ENCODE measurements at places on chromosomes 1 and 21.

GRCh38 chr1:175758601-175759000, 15.2 kb upstream of the TNR start:
- DNase-seq, result no peak

- no peak for DNase-seq
These were observed 165.9 kb downstream of the PTBP2 start for GRCh38 chr1:96887501-96887900.

DNA sequence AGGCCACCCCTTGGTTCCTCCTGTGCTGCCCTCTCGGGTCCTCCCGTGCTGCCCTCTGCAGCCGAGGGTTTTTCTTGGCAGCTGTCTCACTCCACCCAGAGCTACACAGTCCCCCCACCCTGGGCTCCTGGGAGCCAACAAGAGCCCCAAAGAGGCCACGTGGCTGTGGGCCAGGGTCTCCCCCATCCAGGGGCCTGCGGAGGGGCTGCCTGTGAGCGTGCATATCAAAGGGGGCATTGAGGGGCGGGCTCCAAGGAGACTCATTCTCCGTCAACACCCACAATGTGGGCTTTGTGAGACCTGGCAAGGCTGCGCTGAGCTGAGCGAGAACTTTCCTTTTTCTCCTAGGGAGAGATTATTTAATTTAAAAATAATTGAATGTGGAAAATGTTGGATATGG, 108.7 kb upstream of the ARHGEF16 start:
- no peak for DNase-seq

DNA sequence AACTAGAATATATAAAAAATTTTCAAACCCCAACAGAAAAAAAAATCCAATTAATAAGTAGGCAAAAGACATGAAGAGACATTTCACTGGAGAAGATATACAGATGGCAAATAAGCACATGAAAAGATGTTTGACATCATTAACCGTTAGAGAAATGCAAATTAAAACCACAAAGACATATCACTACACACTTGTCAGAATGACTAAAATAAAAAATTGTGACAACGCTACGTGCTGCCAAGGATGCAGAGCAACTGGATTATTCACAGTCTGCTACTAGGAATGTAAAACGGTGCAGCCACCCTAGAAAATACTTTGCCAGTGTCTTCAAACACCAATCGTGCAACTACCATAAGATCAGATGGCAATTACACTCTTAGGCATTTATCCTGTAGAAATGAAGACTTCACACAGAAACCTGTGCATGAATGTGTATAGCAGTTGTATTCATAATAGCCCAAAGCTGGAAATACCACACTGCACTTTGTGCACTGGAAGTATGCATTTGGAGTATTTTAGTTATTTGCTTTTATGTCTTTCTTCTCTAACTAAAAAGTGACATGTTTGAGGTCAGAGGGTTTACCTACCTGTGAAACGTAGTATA, 75.3 kb upstream of the PALMD start:
- no peak for DNase-seq

GRCh38 chr1:118100686-118101514, 84.1 kb downstream of the SPAG17 start:
- no peak for DNase-seq

GRCh38 chr1:155268630-155269029, 4.7 kb downstream of the CLK2 start:
- no peak for DNase-seq

DNA sequence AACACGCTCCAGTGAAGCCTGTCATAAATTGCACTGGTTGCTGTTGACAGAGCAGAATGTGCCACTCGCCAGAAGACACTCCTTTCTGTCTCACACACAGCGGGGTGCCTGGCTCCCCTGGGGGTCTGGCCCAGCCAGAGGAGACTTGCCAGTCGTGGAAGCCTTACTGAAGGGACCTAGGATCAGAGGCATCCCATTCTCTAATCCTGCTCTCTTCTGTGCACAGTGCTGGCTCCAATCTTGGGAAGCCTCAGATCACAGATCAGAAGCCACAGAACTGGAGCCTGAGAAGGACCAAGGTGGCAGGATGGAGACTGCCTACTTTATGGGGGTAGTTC, 1.4 kb downstream of the SLC9A1 start:
- no peak for DNase-seq

GRCh38 chr1:201009962-201010645, 13.4 kb downstream of the KIF21B start:
- DNase-seq, result no peak

DNA sequence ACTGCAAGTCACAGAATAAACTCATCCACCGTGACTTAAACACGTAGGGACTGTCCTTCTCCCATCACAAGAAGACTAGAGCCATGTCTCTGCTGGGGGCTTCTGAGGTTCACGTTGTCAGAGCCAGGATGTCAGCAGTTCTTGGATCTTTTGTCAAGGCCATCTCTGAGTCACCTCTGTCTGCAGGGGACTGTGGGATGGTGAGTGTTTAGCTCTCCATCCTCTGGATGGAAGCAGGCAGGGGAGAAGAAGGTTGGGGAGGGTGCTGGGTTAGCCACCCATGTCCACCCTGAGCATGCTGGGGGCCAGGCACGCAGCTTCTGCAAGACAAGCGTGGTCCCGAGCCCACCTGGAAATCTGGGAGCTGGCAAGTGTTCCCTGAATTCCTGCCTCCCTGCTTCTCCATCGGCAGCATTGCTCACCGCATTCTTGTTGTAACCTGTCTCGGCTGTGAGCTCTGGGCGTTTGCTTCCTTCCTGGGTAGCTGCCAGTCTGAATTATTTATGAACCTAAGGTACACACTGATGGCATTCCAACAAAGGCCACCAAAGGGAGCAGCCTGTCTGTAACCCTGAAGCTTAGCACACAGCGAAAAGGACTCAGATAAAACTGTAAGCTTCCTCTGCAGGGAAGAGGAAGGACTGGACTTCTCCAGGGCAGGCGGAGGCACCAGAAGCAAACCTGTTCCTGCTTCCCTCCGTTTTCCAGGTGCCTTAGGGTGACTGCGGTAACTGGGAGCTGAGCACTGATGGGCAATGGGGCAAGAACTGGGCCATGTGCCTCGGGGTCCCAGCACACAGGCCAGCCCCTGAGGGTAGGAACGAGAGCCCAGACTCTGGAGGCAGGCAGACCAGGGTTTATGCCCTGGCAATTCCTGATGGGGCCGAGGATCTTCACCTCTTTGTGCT, 88.6 kb downstream of the RIPK4 start:
- DNase-seq, result no peak

DNA sequence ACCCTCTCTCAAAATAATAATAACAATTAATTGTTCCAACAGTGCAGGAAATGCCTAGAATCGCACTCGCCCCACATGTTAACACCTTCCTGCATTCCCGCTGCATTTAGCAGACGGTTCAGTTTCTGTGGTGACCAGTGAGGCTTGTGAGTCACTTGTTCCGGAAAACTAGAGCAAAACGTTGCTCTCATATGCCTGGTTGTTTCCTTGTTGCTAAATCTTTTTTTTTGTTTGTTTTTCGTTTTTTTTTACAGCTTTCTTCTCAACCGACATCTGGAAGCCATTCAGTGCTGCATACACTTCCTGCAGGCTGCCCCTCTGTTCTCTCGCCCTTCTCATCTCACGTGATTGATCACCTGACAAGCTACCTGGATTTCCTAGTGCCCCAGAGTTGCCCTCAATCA, 56.9 kb upstream of the TMPRSS2 start:
- DNase-seq, result no peak

- DNase-seq, result no peak
These were observed 205.5 kb downstream of the GPATCH2 start for GRCh38 chr1:217425422-217425821.

DNA sequence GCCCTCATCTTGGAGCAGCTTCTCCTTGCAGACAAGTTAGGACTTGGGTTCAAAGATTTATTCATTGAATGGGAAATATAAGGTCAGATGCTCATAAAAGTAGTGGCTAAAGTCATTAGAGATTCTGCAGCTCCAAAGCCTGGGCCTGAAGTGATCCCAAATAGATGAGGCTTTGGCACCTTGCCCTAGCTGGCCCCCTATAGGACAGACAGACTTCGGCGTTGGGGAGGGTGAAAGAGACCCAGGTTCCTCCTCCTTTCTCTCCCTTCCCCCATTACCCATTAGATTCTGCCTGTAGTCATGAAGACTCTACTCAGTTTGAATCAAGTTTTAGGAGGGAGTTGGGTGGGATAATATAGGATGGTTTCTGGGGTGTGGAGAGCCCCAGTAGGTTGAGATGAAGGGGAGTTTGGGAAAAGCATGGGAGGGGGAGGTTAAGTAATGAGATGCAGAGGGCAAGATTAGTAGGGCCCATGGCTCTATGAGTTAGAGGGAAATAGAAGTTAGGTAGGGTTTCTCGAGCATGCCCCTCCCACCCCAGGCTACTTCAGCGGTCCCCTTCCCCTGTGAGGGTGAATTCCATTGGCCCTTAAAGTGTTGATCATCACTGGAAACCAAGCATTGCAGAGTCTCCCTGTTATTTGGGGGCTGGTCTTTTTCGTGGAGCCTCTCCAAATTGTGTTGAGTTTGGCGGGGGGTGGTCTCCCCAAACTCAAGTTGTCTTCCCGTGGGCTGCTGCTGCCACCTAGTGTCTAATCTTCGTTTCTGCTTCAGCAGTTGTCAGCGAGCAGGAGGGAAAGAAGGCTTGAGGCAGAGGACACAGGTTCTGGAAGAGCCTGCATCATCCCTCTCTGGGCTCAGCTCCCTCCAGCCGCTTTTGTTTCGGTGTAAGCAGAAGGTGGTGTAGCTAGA, 2.1 kb upstream of the AHDC1 start:
- peak; percentile 19 for DNase-seq

- no peak for DNase-seq
These were observed 3.1 kb downstream of the ACAP3 start for GRCh38 chr1:1304331-1305299.

DNA sequence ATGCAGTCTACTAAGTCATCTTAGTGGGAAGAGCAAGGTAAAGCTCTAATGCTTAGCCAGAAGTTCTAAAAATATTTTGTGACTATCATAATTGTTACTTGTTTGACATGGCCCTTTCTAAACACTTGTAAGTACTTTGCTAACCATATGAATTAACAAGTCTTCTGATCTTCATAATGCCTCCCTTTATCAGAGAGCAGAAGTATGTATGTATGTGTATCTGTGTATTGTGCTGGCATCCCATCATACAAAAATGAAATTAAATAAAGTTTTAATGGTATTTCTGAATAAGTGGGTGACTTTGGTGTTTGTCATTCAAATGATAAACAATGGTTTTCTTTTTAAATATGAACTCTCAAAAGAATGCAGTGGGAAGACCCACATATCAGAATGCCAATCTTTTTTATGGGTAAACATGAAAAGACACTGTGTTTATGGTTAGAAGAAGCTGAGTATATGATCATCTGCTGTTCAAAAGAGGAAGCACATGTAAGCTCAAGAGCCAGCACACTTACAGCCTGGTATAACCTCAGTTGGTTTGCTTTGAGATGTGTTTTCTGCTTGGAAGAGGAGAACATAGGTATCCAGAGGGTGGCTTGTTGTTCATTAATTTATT, 159.6 kb downstream of the CLEC20A start:
- no peak for DNase-seq

GRCh38 chr1:37123276-37124115, 89.2 kb upstream of the GRIK3 start:
- no peak for DNase-seq

DNA sequence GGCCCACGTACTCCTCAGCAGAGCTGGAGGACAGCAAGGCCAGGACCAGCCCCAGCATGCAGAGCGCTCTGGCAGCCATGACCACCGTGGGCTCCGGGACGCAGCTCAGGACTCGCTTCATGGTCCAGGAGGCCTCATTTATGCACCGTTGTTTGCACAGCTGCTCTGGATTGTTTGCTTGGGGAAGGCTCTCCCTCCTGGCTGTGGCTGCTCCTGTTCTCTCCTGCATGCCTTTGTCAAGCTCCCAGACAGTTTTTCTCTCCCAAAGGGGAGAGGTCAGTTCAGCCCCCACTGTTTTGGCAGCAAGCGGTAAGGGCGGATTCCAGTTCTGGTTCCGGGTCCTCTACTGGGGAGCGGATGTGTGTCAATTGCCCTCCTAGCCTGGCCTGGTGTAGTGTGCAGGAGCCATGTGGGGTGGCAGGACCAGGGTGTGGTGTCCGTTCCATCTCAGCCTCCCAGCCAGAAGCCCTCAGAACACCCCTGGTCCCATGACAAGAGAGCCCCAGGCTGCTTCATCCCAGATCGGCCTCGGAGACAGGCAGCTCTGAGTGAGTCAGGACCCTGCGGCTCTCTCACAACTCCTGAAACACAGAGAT, at the start of gene TFF3:
Gene TFF3 (minus strand): TSS at position 114 of the 596 bp plus-strand sequence. CDS start 35 bp downstream, at position 79.
- DNase-seq, result no peak
